ENCODE measurements at places on chromosomes 5 and 9.

DNA sequence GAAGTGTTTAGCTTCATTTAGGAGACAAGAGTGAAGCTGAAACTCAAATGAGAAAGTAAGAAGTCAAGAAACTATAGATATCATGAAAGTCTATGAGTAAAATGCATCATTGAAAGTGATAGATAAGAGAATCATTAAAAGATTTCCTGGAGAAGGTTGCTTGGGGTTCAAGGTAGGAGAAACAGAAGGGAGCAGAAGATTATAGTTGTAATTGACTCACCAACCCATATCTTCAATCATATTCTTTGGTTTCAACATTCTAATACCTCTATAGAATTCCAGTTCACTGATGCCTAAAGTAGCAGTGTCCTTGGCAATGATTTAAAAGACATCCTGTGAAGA is 365.7 kb upstream of the RIOK2 start:
- no peak for DNase-seq

- no peak for DNase-seq
Measured at GRCh38 chr9:4661165-4661564, 929 bp upstream of the PLPP6 start.

GRCh38 chr9:111873901-111874300 is 22.7 kb upstream of the UGCG start:
- no peak for DNase-seq

DNA sequence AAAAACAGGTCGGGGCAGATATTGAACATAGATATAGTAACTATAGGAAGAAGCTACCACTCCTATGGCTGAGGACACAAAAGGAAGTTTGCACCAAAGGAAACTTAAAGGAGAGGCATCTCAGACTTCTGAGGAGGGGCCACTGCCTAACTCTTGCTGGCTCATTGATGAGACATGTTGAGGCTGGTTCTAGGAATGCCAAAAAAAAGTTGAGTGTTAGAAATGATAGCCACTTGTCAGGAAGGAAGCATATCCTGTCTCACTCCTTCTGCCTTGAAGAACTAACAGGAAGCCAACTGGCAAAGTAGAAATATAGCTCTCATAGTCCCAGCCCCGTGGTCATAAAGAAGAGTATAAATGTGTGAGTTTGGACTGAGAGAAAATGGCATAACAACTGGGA is 23.3 kb upstream of the STOM start:
- peak; percentile 16 for DNase-seq

DNA sequence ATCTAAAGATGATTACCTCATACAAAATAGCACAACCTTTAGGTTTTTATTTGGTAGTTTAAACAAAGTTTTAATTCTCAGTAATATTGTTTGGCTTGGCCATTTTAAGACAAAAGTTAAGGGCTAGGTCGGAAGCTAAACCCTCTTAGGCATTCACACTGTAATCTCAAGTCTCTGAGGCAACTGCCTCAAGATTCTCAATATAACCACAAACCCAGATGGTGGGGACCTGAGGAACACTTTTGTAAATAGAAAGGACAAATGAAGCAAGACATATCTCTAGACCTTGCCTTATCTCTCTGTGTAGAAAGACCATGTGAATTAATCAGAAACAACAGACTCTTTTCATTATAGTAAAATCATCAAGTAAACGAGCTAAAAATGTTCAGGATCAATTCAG is 500.2 kb upstream of the CDH6 start:
- no peak for DNase-seq

GRCh38 chr9:89207026-89207425 is 28.4 kb upstream of the SHC3 start:
- no peak for DNase-seq

DNA sequence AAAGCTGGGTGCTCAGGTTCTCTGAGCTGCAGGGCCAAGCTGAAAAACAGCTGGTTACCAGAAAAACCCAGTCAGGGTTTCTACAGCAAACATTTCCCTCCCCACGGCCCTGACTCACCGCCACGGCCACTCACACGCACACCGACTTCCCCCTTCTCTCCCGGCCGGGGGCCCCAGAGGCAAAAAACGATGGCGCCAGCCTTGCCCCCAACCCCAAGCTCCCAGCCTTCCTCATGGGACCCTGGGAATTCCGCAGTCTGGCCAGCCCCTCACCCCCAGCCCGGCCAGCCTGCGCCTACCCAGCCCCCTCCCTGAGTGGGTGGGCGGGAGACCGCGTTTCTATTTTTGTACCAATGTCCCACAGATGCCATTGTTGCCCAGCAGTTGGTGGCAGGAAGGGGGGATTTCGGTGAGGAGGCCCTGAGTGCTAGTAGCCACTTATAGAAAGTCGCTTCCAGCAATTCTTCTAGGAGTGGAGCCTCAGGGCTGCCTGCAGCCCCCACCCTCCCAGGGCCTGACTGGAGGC is 18.4 kb downstream of the ENG start:
- no peak for DNase-seq

DNA sequence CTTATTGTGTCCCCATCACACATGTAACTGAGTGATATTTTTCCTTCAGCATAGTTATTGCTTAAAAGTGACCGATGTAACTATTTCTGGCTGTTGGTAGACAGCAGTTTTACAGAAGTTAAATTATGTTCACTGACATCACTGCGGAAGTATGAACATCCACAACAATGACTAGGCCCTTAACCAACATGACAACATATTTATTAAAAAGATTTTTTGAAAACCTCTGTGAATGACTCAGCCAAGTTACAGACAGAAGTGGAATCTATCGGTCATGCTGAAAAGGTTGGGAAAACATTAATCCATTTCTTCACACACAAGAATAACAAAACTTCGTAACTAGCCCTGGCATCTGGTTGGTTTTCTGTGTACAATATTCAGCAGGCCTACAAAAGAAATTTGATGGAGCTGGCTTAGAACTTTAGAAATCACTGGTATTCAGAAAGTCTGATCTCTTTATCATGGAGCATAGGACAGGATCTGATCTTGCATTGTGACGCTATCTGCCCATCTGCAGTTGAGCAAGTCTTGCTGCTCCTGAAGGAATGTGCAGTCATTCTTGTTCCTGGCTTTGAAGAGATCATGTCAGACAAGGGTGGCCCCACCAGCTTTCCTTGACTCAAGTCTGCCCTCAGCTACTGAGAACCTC is 6.5 kb downstream of the GLIS3 start:
- no peak for DNase-seq

GRCh38 chr9:89615661-89616060 is 10.8 kb downstream of the GADD45G start:
- DNase-seq: no peak

DNA sequence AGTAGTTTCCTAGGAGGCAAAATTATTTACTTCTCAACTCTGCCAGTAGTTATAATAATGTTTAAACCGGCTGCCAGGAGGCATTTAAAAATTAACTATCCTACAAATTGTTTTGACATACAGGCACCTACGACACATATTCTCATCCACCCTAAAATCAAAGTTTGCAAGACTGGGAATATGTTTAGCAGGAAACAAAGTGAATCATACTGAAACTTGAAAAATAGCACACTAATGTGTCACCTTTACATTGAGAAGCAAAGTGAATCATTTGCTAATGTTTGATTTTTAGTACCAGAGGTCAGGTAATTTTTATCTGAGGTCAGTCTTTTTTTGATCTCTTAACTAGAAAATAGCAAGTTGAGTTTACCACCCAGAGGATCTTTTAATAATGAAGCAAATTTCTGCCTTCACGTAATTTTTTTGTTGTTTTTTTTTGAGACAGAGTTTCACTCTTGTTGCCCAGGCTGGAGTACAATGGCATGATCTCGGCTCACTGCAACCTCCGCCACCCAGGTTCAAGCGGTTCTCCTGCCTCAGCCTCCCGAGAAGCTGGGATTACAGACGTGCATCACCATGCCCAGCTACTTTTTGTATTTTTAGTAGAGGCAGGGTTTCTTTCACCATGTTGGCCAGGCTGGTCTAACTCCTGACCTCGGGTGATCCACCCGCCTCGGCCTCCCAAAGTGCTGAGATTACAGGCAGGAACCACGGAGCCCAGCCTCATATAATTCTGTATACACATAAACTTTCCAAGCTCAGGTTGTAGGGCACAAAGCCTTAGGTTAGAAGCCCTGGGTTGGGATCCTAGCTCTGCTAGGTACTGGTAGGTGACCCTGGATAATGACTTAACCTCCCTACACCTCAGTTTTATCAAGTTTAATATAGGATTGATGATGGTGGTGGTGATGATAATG is 124.3 kb downstream of the UGCG start:
- peak; percentile 51 for DNase-seq
